Stimulated activated CD4-positive, alpha-beta T cell treated with anti-CD3 and anti-CD28 coated beads, TNF-alpha, amount 100 ng/mL, for 24 hours (primary cell): ENCODE measurements at places on chromosomes 3 and 15.
A peak's percentile ranks its signal among the peaks of the same experiment; 100 is the strongest.

DNA sequence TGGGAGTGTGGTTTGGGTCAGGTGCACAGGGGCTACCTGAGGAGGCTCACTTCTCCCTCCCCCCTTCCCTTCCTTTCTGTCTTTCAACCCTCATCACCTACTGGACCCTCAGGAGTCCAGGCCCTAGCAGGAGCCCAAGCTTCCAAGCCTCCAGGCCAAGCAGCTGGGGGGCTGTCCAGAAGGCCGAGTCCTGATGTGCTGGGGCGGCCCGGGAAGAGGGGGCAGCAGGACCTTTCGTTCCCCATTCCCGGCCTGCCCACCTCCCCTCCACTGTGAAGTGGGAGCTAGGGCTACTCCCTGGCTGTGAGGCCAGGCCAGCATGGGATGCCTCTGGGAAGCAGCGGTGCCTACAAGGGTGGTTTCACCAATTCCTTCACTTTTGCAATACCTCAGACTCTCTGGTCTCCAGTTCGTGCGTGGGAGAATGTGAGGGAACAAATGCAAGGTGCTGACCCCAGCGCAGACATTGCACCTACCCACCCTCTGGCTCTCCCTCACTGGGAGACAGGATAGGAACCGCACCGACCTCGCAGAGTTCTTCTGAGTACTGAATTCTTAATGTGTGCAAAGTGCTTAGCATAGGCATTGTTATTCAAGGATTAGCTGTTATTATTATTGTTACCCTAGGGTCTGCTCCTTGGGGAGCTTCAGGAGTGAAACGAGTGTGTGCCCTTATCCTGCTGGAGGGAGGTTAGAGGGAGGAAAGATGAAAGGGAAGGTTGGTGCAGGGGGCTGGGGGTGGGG lies 2.5 kb downstream of the EPHB3 start:
- no peak for DNase-seq

DNA sequence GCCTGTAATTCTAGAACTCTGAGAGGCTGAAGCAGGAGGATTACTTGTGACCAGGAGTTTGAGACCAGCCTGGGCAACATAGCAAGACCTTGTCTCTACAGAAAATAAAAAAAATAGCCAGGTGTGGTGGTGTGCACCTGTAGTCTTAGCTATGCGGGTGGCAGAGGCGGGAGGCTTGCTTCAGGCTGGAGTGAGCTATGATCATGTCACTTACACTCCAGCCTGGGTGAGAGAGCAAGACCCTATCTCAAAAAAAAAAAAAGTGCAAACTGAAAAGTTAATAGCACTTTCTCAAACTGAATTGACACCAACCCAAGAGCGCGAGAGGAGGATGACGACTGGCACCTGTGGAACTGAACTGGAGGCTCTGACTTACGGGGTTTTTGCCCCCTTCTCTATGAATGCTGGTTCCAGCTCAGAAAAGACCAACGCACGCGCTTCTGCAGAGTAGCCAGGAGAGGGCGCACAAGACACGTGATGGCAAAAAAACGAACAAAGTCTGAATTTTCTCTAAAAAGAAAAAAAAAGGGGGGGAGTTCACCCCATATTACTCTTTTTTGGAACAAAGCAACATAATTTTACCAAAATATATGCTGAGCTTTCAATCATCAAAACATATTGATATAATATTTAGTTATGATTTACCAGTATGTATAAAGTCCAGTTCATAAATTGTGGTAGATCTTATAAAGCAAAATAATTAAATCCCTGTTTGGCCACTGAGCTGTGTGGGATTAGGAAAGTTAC lies 23.7 kb downstream of the CFAP92 start:
- peak; percentile 36 for DNase-seq

GRCh38 chr15:27844018-27844666 lies 255.0 kb downstream of the OCA2 start:
- DNase-seq, result no peak

DNA sequence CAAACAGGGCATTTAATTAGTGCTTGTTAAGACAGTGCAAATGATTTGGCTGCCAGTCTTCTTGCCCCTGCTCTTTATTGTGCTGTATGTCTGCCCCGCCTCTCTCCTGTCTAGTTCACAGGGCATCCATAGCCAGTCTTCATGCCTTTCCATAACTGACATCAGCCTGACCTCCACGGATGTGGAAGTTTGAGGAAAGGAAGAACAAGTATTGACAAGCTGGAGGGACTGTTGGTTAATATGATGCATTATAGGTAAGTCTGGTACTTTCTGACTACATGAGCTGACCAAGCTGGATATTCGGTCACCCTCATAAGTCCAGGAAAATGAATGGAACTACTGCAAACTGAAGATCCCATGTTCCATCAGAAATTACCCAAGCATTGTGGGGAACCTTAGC lies 325.9 kb downstream of the TIGIT start:
- DNase-seq, result no peak

GRCh38 chr3:188179006-188179966 lies 25.3 kb downstream of the LPP start:
- DNase-seq, result no peak

DNA sequence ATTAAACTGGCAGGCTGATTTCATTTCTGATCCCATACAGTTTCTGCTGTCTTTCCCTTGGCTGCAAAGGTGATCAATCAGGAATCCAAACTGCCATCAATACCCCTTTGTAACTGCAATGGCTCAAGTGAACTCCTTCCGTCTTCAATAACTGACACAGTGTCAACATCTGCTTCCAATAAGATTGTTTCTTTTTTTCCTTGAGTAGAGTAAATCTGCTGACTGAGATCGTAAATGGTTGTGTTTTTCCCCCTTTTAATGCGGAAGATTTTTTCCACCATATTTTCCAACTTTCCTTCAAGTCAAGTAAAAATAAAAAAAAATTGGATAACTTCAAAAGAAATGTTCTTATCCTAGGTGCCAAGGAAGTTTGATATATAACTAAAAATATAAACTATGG lies 48.7 kb downstream of the VGLL3 start:
- DNase-seq, result no peak

- no peak for DNase-seq
These were observed 2.5 kb downstream of the FOXL2NB start for GRCh38 chr3:138949445-138950005.

DNA sequence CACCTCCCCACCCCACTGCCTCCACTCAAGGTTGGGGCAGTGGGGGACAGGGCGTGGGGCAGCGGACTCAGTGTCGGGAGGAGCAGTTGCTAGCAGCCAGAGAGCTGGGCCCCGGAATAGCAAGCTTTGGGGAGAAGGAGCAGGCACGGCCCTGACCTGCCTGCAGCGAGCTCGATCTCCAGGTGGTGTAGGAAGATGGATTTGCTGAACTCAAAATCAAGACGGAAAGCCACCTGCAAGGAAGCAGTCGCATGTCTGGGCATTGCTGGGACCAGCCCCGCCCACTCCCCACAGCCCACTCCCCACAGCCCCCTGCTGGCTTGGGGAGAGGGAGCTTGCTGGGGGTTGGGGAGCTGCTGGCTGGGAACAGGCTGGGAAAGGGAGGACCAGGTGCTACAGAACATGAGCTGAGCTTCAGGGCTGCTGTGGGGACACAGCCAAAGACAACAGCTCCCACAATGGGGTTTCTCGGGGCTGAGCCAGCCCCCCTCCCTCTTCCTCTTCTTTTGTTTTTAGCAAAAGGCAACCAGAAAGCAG lies 38.0 kb downstream of the FEM1B start:
- DNase-seq, result no peak

- DNase-seq, result no peak
These were observed 79.0 kb downstream of the RPLP1 start for GRCh38 chr15:69531665-69532027.
